ENCODE measurements at places on chromosomes 7 and 10.

DNA sequence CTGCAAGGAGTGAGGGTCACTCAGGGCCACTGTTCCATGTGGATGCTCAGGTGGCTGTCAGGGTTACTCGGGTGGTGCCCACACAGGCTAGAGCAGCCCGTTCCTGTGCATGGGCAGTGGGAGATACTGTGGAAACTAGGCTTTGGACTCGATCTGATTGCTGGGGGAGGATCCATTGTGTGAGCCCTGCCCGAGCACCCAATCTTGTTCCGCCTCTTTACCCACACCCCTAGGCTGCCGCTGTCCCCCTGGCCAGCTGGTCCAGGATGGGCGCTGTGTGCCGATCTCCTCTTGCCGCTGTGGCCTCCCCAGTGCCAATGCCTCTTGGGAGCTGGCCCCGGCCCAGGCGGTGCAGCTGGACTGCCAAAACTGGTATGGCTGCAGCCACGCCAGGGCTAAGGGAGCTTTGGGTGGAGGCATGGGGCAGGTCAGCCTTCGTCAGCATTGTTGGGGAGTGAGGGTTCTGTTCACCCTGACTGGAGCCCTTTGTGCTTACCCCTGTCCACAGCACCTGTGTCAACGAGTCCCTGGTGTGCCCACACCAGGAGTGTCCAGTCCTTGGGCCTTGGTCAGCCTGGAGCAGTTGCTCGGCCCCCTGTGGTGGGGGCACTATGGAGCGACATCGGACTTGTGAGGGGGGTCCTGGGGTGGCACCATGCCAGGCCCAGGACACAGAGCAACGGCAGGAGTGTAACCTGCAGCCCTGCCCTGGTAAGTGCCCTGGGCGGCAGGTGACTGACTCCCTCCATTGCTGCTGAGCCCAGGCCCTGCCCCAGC lies 12.4 kb upstream of the ZNF862 start:
- no peak for DNase-seq

DNA sequence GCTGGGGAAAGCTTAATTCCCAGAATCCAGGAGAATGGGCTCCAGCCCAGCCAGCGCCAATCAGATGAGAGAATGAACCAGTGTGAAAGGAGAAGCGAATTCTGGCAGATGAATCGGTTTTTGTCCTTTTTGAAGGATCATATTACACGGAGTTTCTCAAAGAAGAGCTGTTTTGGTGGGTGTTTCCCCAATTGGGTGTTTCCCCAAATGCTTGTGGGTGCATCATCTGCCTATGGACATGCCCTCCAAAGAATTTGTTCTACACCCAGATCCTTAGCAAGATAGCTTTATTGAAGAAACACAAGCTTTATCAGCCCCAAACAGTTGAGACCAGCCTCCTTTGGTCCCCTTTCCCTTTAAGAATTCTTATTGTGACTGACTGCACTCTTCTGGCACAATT lies 186.5 kb upstream of the GPR26 start:
- no peak for DNase-seq

- no peak for DNase-seq
These were observed 1.8 kb downstream of the GRK5 start for GRCh38 chr10:119209035-119209735.

GRCh38 chr7:27532314-27532713 lies 130.4 kb downstream of the HIBADH start:
- DNase-seq, result no peak

GRCh38 chr7:28203508-28204240 lies 23.1 kb upstream of the JAZF1 start:
- DNase-seq, result no peak

DNA sequence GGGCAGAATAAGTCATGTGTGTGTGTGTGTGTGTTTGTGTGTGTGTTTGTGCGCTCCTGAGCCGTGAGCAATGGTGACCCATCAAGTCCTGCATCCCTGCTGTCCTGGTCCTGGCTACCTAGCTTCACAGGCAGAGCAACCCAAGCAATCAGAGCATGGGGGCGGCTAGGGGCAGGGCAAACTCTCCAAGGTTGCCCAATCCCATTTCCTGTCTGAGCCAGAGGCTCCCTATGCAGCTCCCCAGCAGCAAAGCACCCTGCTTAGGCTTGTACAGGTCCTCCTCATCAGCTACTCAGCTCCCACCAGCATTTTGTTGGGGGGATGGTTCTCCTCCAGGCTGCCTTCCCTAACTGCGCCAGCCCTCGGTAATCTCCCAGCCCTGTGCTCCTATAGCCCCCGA lies 31.1 kb upstream of the CRHR2 start:
- DNase-seq, result no peak

- DNase-seq, result no peak
These were observed at the start of gene PRTFDC1 for GRCh38 chr10:24952143-24952706. Gene PRTFDC1 (minus strand): TSS chr10:24952606. CDS start chr10:24952575, 31 bp downstream.

DNA sequence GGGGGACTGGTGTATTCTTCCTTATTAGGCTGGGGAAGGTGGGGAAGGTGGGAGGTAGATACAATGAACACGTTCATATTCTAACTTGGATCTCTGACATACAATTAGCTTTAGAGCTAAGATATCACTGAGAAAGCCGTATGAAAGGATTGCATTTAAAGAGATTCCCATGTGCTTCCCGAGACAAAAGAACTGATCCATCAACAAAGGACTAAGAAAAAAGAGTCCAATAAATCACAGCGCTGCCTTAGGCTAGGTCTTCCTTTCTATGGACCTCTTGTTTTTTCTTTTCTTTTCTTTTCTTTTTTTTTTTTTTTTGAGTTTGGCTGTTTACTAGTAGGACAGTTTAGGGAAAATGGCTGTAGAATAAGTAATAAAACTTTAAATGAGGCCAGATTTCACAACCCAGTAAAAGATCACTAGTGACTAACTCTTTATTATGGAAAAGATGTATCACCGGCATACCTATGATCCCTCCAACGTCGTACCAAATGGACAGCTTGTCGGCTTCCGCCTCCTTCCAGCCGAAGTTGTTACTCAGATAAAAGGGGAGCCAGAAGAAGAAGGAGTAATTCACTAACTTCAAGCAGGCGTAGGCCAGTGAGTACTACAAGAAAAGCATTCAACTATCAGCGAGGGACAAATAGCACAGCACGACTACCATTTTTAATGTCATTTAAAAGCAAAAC lies 50.0 kb downstream of the SLC37A3 start:
- DNase-seq, result no peak

DNA sequence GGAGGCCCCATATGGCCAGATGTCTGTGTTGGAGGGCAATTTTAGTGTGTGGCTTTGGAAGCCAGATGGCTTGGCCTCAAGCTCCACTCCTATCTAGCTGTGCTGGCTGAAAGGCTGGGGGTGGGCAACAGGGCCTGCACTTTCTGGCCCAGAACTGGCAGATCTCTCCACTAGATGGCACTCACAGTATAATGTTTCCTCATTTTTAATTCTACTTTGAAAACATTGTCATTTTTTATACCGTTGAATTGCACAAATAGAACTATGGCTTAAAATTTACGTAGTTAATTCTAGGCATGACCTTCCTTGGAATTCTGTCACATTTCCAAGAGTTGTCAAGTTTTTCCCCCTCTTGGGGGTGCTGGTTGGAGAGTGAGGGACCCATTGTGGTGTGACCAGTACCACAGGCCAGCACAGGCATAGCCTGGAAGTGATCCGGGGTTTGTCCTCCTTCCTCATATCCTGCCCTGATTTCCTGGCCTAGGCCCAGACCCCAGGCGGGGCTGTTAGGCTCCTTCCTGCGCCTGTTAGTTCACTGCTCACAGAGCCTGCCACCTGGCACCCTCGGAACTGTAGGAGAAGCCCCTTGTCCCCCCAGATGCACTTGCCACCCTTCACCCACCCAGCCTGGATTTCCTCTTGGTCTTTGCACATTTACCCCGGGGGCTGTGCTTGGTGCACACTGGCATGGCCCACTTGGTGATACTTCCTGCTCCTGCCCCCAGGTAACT lies 52.8 kb downstream of the ARHGAP22 start:
- no peak for DNase-seq

- no peak for DNase-seq
These were observed 67.8 kb downstream of the WDR37 start for GRCh38 chr10:1123972-1124371.

- peak; percentile 44 for DNase-seq
These were observed 31.1 kb downstream of the HIPK2 start for GRCh38 chr7:139746652-139747051.

GRCh38 chr10:69837261-69837660 lies 35.6 kb downstream of the COL13A1 start:
- no peak for DNase-seq

DNA sequence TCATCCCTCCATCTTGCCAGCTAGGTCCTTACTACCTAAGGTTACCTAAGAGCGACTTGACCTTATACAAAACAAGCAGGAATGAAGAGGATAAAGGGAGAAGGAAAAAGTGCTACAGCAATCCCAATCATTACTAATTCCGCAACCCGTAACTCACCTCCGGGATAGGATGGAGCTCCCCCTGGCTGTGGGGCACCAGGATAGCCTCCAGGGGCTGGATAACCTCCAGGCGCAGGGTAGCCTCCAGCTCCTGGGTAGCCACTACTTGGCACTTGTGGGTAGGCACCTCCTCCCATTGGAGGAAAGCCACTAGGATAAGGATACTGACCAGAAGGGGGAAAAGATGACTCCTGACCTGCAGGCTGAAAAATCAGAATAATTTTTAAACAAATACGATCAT lies 15.8 kb downstream of the ANXA7 start:
- no peak for DNase-seq

GRCh38 chr7:127514499-127514898 lies 70.9 kb downstream of the GCC1 start:
- DNase-seq, result no peak

DNA sequence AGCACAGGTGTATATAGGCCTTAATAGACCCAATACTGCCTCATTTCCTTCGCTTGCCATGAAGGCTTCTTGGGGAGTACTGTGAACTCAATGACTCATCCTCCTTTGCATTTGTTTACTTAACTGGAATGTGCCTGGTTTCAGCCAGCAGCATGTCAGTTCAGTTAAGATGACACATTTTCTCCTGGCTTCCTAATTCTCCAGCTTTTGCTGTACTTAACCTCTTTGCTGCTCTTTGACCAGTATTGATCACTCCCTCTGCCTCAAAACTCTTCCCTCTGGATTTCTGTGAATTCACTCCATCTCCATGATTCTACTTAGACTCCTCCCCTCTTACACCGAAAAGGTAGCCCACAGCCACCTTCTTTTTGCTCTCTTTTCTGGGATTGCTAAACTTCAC lies 135.7 kb downstream of the MAGI2 start:
- DNase-seq, result no peak

GRCh38 chr10:62916141-62916603 lies 100.0 kb upstream of the EGR2 start:
- DNase-seq, result no peak

GRCh38 chr7:116772423-116772863 lies 89.9 kb upstream of the CAPZA2 start:
- no peak for DNase-seq

GRCh38 chr10:113006656-113007342 lies 56.8 kb downstream of the TCF7L2 start:
- DNase-seq, result no peak

DNA sequence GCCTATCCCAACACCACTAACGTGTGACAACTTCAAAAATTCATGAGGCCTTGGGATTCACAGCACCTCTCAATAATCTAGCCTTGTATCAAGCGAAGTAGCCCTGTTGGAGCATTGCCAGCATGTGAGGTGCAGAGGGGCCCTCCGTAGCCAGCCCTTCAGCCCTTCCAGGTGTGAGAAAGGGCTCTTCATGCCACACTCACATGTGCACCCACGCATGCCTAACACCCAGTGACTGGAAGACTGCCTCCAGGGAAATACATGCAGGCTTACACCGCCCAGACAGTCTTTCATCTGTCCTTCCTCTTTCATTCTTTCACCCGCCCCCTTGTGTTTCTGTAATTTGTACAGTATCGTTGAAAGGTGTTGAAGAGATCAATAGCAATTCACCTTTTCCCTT lies 26.1 kb downstream of the LRRC4 start:
- no peak for DNase-seq

- no peak for DNase-seq
These were observed 30.3 kb downstream of the BCAP29 start for GRCh38 chr7:107610323-107610722.

- DNase-seq, result no peak
These were observed 36.0 kb downstream of the ABCA13 start for GRCh38 chr7:48207155-48207675.

GRCh38 chr10:131802996-131803395 lies 97.8 kb upstream of the PPP2R2D start:
- DNase-seq, result no peak

All from left lobe of liver (tissue), 2 donors.